Aortic smooth muscle cell (primary cell): ENCODE measurements at places on chromosomes 7 and 10. TPM values are rescaled to one million over a fixed set of nuclear protein-coding genes. Genes with fewer than 3 reads are reported as not detected.

HOXA9 gene
- not detected in 2 replicates for total RNA-seq

NKX6-2 gene
- total RNA-seq: 0.12 TPM in 1 of 2 replicates, not detected in the other

CDCA7L gene
- 12.9 and 21.8 TPM in 2 replicates for total RNA-seq

TMEM229A gene
- 0.13 and 0.37 TPM in 2 replicates for total RNA-seq

ELFN1 gene
- total RNA-seq: under 0.01 and 0.06 TPM in 2 replicates

CTAGE15 gene
- 0.06 and 0.13 TPM in 2 replicates for total RNA-seq

PNLIPRP1 gene
- not detected in 2 replicates for total RNA-seq

LEP gene
- total RNA-seq: not detected in 2 replicates
